Stomach (tissue), 19 donors: ENCODE measurements at places on chromosomes 7 and 10.

- peak; percentile 69 for DNase-seq
These were observed 24.6 kb upstream of the ASL start for GRCh38 chr7:66050990-66051448.

- no peak for DNase-seq
These were observed 291.1 kb upstream of the IMMP2L start for GRCh38 chr7:111853201-111853990.

GRCh38 chr7:151385626-151386300 is 24.1 kb downstream of the WDR86 start:
- no peak for DNase-seq

DNA sequence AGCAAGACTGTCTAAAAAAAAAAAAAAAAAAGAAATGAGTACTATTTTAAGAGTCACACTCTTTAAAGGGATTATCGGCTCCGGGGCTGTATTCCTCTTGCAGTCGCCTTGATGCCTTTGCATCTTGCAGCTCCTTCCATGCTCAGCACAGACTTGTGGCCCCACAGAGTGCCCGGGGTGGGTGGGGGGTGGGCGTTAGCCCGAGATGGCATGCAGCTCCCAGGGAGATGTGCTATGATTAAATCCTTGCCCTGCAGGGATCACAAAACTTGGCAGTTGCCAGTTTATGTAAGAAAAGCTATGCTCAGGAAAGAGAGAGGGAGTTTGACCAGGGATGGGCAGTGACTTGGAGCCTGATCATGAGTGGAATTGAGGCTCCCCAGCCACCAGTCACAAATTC is 81.9 kb downstream of the CCDC3 start:
- DNase-seq: no peak

DNA sequence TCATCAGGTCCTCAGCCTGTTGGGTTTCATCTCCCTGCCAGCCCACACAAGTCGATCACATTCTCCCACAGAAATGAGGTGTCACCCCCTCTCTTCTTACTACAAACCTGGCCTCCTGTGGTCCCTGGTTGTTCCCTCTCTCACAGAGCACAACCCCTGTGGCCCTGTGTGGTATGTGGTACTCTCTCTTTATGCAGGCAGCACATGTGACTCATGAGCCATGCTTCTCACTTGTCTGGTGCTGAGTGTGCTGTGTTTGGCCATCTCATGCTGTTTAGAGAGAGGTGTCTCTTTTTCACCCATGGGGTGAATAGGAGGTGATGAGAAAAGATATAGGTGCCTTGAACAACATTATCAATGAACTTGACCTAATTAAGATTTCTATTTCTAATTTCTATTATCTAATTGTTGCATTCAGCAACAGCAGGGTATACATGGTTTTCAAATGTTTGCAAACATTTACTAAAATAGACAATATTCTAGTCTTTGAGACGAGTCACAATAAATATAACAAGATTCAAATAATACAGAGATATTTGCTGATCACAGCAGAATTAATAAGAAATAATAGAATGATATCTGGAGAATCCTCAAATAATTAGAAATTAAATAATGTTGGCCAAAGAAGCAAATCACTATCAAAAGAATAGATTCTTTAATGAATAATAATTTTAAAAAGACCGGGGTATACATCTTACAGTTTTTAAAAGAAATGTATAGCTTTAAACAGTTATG is 633.8 kb upstream of the IGFBP3 start:
- no peak for DNase-seq

GRCh38 chr7:96962221-96962885 is 43.0 kb upstream of the DLX6 start:
- no peak for DNase-seq

DNA sequence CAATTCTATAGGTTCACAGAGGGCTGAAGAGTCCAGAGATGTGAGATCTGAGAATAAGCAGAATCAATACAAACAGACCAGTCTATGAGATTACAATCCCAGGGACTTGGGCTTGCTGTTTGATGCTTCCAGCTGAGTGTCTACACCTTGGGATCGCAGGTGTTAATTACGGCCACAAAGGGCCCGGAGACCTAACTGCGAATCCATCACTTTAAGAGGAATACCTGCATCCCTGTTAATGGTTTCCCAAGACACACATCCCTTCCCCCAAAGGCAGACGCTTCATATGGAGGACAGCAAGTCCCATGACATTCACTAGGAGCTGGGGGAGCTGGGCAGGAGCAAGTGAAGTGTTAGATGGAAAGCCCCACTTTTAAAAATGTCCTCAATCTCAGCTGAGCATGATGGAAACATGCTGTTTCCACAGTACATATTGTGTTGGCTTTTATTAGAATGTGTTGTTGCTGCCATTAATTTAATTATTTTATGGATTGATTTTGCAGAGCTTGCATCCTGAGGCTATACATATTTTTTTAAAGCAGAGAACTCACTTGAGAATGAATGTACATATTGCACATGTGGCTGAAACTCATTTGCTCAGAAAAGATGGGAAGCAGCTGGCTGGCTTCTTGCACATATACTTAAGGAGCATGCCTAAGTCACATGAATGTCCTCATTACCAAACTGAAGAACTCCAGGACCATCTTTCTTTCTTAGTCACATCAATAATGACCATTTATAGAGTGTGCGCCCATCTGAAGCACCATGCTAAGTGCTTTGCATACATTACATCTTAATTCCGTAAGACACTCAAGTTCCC is 151.3 kb downstream of the NEBL start:
- no peak for DNase-seq

DNA sequence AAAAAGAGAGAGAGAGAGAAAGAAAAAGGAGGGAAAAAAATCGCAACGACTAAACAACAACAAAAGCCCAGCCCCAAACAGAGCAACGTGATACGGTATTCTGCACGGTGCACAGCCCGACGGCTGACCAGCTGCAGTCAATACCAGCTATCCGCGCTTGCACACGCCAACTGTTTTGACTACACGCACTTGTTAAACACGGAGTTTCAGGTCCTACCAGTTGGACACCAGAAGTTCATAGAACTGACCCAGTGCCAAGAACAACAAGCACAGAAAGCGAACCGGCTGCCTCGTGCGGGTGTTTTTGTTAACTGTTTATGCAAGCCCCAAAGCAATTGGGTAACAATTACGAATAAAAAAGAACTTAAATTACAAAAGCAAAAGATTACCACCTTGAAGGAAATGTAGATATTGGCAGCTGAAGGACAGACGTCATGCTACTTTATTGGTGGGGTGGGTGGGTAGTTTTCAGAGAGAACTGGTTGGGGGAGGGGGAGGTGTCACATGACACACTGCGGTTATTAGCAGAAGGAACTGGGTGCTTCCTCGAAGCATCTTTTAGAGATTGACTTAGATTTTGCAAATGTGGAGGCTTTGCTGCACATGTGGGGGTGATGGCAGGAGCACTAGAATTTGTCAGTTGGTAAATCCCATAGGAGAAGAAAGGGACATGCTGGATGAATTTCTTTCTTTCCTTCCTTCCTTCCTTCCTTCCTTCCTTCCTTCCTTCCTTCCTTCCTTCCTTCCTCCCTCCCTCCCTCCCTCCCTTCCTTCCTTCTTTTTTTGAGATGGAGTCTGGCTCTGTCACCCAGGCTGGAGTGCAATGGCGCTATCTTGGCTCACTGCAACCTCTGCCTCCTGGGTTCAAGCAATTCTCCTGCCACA is 110.6 kb upstream of the EFCAB10 start:
- peak; percentile 91 for DNase-seq

- DNase-seq: peak; percentile 71
These were observed 182.1 kb downstream of the ARID5B start for GRCh38 chr10:62083412-62084267.

DNA sequence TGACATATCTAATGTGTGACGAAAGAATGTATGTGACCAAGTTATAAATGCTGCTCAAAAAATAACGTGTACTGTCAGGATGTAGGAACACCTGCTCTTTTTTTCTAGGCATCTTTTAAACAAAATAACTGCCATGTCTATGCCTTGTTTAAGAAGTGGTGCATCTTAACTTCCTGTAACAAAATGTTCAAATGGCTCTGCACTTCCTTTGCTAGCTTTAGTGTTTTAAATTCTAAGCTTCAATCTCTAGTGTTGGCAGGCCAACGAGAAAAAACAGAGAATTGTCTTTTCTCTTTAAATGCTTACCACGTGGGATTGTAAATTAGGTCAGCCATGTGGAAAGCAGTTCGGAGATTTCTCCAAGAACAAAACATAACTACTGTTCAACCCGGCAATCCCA is 14.6 kb upstream of the PDSS1 start:
- no peak for DNase-seq

DNA sequence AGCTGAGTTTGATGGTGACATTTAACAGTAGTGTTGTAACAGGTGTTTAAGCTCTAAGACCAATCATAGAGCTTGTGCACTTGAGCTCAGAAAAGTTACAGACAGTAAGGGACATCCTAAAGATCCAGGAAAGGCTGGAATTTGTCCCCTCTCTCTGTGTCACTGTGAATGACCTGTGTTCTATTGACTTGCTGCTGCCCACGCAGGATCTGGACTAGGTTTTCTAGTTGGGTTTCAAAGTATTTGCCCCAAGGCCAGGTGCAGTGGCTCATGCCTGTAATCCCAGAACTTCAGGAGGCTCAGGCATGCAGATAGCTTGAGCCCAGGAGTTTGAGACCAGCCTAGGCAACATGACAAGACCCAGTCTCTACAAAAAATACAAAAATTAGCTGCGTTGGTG is 17.1 kb downstream of the AOC1 start:
- no peak for DNase-seq

GRCh38 chr7:2941216-2941859 is 97.2 kb upstream of the GNA12 start:
- DNase-seq: peak; percentile 9

DNA sequence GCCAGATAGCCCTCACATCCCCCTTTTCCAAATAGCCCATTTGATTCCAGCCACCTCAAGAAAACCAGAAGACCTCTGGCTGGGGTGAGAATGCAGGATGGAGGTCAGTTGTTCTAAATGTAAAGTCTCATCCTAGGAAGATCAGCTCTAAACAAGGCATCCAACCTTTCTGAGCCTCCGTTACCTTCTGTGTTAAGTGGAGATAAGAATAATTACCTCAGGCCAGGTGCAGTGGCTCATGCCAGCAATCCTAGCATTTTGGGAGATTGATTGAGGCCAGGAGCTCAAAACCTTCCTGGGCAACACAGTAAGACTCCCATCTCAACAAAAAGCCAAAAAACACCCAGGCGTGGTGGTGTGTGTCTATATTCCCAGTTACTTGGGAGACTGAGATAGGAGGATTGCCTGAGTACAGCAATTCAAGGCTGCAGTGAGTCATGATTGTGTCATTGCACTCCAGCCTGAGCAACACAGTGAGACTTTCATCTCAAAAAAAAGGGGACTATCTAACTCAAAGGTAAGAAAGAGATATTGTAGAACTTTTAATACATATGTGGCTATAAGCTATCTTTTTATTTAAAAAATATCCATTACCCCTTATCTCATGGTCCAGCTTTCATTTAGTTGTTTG is 43.5 kb downstream of the PRTFDC1 start:
- DNase-seq: no peak
